Astrocyte (in vitro differentiated cells and primary cell): ENCODE measurements at places on chromosomes 6 and 20. TPM values are rescaled to one million over a fixed set of nuclear protein-coding genes. Genes with fewer than 3 reads are reported as not detected.

GRCh38 chr6:136546331-136546730, 3.9 kb downstream of the MAP7 start:
- no peak for DNase-seq

DNA sequence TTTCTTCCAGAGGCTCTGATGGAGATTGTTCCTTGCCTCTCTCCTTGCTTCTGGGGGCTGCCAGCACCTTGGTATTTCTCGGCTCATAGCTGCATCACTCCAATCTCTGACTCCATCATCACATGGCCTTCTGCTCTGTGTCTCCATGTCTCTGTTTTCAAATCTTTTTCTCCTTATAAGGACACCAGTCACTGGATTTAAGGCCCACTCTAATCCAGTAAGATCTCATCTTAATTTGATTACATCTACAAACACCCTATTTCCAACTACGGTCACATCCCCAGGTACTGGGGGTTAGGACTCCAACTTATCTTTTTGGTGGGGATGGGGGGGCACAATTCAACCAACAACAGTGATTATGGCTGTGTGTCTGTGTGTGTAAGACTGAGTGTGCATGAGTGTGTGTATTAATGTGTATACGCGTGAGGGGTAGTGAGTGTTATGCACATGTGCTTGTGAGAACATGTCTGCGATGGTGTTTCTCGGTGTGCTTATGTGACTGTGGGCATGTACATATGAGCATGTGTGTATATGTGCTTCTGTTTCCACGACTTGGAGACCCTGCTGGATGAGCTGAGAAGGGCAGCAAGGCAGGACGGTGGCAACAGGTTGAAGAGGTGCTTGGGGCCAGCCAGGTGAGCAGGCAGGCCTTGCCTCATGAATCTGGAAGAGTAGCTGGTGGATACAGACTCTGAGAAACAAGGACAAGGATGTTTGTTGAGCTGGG, 130.5 kb downstream of the MRPL14 start:
- DNase-seq, result no peak

DNA sequence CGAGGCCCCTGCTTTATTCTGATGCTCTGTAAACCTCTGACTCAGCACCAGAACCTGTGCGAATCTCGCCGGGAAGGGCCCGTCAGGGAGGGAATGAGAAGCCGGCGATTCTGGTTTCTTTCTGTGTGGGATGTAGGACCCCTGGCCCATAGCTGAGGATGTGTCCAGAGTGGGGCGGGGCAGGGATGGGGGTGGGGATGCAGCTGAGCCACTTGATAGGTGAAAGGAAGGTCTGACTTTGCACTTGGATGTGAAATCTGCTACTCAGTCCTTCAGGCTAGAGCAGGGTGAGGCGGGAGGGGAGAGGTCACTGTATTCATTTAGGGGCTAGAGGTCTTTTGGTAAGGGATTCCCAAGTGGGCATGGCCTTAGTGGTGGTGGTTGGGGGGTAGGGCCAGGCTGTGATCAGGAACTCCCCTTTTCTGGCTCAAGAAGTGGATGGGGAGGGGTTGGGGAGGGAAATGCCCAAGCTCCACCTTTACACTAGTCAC, 2.3 kb downstream of the TOX2 start:
- peak; percentile 25 for DNase-seq

DNA sequence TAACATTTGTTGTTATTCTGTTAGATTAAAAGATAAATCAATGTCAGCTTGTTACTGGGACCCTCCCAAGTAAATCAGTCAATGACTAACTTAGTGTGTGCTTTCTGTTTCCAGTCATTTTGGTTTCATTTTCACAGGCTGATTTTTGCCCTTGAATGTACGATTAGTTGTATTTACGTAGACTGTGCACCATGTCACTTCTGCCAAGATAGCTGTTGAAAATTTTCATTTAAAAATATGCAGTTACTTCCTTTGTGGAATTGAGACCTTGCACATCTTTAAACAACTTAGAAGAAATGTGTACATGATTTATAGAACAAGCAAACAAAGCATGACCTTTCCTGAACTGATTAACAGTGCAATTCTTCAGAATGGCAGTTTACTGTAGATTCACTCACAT, 944.8 kb upstream of the CITED2 start:
- peak; percentile 54 for DNase-seq

DNA sequence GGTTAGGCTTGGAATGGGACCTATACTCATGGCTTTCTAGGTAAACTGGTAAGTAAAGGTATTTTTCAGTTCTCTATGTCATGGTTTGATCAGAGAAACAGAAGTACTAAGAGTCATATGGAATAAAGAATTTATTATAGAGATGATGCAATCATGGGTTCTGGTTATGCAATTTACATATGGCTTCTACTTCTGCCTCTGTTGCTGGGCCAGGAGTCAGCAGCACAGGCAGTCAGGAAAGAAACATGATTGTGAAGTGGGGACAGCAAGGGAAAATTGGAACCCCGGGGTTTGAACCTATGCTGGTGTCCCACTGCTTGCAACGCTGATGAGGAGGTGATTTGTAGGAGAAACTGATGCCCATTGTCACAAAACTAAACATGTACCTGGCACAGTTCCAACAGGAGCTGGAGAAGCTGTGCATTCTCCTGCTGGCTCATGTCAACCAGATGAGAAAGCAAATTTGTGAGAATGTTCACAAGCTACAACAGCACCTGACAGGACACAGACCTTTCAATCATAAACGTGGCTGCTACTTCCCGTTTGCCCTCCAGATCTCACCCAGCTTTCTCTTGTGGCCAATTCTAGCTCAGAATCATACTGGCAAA, 887.1 kb downstream of the TFAP2A start:
- no peak for DNase-seq

DNA sequence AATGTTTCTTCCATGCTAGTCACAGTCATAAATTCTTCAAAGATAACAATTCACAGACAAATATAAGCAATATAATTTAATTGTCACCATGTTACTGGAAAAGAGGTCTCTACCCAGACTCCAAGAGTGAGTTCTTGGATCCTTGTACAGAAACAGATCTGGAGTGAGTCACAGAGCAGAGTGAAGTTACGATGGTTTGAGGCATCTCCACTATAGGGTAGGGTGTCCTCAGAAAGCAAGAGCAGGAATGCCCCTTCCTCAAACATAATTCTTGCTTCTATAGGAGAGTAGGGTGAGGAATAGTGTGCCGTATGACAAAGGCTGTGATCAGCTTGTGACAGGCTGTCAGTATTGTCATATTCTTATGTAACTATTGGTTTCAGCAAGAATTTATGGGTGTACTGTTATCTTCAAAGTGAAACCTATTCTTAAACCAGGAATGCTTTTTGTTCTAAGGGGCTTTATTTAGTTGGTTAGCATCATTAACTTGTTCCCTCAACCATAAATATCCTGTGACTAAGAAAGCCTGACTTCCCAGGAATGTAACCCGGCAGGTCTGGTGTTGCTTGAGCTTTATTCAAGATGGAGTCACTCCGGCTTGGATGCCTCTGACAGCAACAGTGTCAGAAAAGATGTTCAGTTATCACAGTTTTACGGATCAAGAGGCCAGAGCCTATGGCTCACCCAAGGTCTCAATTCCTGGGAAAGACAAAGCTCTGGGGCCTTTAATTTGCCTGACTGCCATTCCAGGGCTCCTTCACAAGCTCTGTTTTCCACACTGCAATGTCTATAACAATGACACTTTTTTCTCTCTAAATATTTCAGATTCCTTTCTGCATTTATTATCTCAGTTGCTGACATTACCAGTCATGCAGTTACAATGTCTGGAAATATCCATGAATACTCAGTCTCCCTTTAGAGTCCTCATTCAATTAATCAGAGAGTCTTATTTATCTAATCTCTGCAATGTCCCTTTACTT, 298.6 kb downstream of the C6orf118 start:
- peak; percentile 82 for DNase-seq

GRCh38 chr6:163170294-163170883, 244.1 kb upstream of the QKI start:
- DNase-seq, result no peak

DNA sequence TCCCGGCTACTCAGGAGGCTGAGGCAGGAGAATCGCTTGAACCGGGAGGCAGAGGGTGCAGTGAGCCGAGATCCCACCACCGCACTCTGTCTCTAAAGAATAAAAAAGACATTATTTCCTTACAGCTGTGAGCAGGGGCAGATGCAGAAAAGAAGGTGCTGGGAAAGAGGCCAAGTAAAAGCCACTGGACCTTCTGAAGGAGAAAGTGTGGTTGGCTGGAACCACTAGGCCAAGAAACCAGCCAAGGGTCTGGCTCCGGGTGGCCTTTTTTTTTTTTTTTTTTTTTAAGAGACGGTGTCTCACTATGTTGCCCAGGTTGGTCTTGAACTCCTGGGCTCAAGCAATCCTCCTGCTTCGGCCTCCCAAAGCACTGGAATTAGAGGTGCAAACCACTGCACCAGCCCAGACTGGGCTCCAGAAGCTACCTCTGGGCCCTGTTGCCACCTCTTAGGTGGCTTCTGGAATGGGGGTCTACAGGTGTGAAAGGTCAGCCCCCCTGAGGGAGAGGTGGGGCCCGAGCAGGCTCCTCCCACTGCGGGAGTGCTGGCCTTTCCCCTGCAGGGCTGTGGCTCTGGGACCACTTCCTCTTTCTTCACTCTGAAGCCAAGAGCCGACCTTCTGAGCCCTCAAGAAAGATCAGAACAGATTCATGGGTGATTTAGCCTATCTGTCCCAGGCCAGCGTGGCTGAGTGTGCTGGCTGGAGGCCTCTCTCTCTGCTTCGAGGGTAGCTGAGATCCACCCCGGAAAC, at the start of gene FGD2:
Gene FGD2, plus strand, starts transcription at position 595 of the 750 bp plus-strand sequence. CDS start 163 bp downstream, outside the sequence.
- DNase-seq, result no peak

GRCh38 chr6:1901556-1901955, 291.8 kb downstream of the FOXC1 start:
- DNase-seq, result peak; percentile 29

DNA sequence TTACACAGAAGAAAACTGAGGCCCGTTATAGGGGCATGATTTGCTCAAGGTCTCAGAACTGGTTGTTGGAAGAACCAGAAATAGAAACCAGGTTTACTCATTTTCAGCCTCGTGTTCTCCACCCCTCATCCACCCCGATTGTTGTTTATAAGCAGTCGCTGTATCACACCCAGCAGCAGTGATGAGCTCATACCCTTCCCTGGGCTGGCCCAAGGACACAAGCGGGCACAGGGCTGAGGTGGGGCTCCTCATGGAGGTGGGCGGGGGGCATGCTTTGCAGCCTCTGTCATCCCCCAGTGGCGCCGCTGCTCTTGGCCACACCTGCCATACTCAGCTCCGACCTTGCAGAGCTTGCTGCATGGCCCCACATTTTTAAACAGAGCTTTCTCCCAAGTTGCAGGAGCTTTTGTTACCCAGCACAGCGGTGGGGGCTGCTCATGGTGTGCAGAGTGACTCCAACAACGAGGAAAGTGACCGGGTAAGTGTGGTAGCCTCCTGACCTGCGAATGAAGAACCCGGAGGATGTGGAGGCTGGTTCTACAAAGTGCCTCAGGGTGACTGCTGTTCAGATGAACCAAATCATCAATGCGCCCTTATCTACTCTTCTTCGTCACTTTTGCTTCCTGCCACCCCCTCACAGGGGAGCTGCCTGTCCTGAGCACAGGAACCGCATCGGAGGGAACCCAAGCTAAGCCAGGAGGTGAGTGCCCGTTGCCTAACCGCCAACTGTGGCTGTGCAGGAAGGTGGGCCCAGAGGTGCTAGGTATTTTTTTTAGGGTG, 43.6 kb upstream of the NKX2-2 start:
- DNase-seq, result no peak

DNA sequence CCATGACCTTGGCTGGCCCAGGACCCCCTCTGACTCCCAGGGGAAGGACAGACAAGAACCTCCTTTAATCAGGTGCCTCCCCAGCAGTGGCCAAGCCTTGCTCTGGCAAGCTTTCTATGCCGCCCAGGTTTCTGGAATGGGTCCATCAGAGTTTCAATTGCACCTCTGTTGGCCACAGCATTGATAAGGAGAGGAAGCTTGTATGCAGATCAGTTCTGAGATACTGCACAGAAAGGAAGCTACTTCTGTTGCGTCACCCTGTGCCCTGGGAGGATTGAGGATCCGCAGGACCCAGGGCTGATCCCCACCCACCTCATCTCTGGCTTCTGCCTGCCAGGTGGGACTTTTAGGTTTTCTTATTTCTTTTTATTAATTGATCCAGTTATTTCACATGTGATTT, 167.2 kb downstream of the TFAP2C start:
- DNase-seq, result no peak

DNA sequence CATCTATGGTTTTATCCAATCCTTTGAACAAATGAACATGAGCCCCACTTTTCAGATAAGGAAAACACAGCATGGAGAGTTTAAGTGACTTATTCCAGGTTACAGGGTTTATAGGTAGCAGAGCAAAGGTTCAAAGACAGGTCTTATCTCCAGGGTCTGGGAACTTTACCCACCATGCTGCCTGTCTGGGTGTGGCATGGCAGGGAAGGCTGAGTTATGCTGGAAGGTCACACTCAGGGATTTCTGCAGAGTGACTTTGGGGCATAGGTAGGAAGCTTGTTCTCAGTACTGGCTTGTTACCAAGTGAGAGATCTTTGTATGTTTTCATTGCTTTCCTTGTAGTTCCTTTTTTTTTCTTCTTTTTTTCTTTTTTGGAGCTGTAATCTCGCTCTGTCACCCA, 1.8 kb downstream of the ZNF831 start:
- no peak for DNase-seq

GRCh38 chr6:156719720-156720563, 57.2 kb upstream of the ARID1B start:
- peak; percentile 80 for DNase-seq

- DNase-seq, result no peak
Measured at GRCh38 chr6:33547499-33547898, 32.6 kb downstream of the BAK1 start.

- no peak for DNase-seq
Measured at GRCh38 chr6:163635731-163636364, 221.3 kb downstream of the QKI start.

- DNase-seq, result no peak
Measured at GRCh38 chr6:132131351-132131750, 180.2 kb upstream of the CCN2 start.

DNA sequence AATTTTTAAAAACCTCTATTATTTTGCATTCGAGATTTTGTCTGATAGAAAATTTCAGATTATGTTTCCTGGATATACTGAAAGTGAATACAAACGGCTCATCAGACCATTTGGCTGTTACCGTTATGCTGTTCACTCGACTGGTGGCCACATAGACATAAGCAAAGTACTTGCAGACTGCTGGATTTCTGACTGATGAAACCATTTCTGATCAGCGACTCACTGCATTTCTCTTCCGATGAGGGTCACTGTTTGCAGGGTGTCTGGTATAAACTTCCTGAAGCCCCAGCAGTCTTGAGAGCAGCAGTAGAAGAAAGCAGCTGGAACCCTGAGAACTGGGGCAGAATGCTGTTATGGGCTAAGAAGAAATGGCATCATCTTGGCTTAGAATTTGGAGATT, 17.7 kb downstream of the SNX9 start:
- DNase-seq, result peak; percentile 65

- peak; percentile 89 for DNase-seq
Measured at GRCh38 chr20:11178946-11179654, 505.3 kb upstream of the JAG1 start.

- DNase-seq, result no peak
Measured at GRCh38 chr6:1735239-1735803, 125.6 kb downstream of the FOXC1 start.

GRCh38 chr6:148533309-148534107, 190.9 kb downstream of the SASH1 start:
- no peak for DNase-seq

BACH2 gene
- total RNA-seq, result 12.6 and 17.5 TPM in 2 replicates

LY86 gene
- not detected in 2 replicates for total RNA-seq

C20orf202 gene
- not detected in 2 replicates for total RNA-seq

MYL9 gene
- 1,166 and 1,247 TPM in 2 replicates for total RNA-seq

DUSP15 gene
- total RNA-seq, result 1.2 and 3.1 TPM in 2 replicates

IRAK1BP1 gene
- 3.4 and 3.7 TPM in 2 replicates for total RNA-seq

SYCP2L gene
- 3.4 and 6.4 TPM in 2 replicates for total RNA-seq

SPAG4 gene
- 1.2 TPM in 2 replicates for total RNA-seq

POU5F1 gene
- total RNA-seq, result 5.4 and 6.3 TPM in 2 replicates

DOK5 gene
- total RNA-seq, result 0.82 and 1.2 TPM in 2 replicates

MOCS1 gene
- total RNA-seq, result 14.7 and 16.0 TPM in 2 replicates
